ENCODE measurements at places on chromosomes 12 and 14.
A peak's percentile ranks its signal among the peaks of the same experiment; 100 is the strongest.

- DNase-seq: no peak
Observed at GRCh38 chr12:14833952-14834351, 9.4 kb downstream of the ART4 start.

DNA sequence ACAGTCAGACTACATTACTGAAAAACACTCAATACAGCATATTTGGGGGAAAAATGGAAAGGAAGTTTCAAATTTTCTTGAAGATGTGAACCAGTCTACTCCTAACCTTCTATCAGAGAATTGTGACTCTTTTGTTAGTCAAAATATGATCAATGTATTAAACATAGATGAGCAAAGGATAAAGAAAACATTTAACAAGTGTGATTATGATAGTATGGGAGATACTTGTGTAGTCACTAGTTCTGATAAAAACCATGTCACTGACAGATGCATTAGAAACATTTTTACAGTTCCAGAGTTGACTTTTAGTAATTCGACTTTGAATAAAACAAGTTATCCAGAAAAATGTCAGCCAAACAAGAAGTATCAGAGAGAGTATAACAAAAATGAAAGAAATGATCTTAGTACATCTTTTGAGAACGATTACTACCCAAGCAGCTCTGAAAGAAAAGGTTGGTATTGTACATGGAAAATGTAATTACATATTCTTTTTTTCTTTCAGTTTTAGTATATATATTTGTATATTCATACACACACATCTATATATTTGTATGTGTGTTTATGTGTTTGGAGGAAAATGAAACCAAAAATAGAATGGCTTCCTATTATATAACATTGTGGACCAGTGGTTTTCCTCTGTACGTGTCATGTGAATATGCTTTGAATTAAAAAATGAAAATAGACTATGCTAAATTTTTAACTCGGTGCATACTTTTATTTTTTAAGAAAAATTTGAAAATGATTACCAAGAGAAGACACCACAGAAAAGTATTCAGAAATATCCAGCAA lies 63.3 kb upstream of the ABCD2 start:
- DNase-seq: no peak

- no peak for DNase-seq
Observed at GRCh38 chr14:94823556-94824341, 53.8 kb upstream of the GSC start.

GRCh38 chr12:52832985-52833905 lies 866 bp downstream of the KRT79 start:
- DNase-seq: no peak

DNA sequence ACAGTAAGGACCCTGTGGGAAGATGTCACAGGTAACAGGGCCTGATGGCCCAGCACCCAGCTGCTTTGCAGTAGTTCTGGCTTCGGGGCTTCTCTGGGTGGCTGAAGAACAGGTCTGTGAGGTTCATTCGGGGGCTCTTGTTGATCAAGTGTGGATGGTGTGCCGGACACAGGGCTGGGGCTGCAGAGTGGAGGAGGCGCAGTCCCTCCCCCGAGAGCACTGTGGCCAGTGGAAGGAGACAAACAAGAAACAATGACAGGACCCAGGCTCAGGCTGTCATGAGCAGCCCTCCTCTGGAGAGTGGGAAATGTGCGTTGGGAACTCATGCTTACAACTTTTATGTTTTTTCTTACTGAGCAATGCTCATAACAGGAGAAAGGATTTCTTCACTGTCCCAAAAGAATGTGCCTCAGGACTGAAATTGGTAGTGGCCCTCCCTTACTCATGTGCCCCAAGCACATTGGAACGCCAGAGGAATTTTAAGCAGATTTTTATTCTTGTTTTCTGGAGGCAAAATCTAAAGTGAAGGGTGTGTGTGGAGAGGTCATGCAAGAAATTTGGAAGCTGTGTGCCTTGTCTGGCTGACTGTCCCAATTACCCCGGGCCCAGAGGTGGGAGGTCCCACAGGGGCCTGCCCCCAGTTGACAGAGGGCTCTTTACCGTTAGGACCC lies 233.8 kb downstream of the CACNA1C start:
- peak; percentile 21 for DNase-seq

DNA sequence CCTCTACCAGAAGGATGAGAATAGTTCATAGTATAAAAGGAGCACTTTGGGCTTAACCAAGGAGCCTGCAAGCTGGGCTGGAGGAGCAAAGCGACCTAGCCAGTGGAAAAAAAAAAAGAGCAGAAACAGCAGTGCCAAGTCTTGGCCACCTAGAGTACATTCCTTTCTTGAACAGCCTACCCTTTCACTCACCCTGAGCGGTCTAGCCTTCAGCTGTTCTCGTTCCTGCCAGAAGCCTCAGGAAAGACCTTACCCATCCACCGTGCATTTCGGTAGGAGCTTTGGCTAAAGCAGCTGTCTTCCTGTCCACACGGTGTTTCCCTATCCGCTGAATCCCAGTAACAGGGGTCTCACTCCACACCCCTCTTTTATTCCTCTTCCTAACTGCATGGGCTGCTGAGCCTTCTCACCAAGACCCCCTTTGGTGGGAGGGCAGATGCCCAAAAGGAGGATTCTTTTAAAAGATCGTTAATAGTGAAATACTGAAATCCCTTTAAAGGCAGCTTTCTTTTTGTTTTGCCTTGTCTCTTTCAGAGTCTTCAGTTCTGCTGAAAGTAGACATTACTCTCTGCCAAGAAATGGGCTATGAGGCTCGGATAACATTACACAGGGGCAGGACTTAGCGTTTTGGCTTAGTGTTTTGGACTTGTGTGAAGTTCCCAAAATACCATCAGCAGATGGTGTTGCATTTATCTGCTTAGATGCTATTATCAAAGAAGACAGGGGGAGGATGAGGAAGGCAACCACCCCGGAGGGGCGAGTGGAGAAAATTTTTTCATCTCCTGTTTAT lies 88.5 kb upstream of the METAP2 start:
- DNase-seq: peak; percentile 69

- no peak for DNase-seq
Observed at GRCh38 chr12:110546339-110546738, 36.8 kb downstream of the PPTC7 start.

DNA sequence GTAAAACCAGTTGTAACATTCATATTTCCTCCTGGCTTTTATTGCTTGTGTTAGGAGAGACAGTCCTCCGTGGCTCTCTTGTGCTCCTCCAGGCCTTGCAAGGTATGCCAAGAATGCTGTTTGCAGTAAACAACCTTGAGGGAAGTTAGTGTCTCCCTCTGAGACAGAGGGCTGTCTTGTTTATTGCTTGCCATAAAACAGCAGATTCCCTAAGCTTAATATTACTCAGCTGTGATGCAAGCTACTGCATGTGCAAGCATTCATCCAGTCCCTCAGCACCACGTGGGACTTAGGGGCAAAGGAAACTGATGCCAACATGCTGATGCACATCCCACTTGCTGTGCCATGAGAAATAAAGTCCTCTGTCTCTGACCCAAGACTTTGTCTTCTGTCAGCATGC lies 6.6 kb downstream of the POMT2 start:
- DNase-seq: no peak

- DNase-seq: no peak
Observed at GRCh38 chr14:69072584-69072983, 80.3 kb downstream of the DCAF5 start.

GRCh38 chr12:105705765-105706164 lies 375.3 kb downstream of the C12orf75 start:
- peak; percentile 45 for DNase-seq

GRCh38 chr14:79730953-79731352 lies 480.4 kb downstream of the DIO2 start:
- DNase-seq: no peak

- no peak for DNase-seq
Observed at GRCh38 chr14:88533064-88533602, 21.7 kb downstream of the PTPN21 start.

- no peak for DNase-seq
Observed at GRCh38 chr12:23523339-23523738, 426.1 kb downstream of the SOX5 start.

DNA sequence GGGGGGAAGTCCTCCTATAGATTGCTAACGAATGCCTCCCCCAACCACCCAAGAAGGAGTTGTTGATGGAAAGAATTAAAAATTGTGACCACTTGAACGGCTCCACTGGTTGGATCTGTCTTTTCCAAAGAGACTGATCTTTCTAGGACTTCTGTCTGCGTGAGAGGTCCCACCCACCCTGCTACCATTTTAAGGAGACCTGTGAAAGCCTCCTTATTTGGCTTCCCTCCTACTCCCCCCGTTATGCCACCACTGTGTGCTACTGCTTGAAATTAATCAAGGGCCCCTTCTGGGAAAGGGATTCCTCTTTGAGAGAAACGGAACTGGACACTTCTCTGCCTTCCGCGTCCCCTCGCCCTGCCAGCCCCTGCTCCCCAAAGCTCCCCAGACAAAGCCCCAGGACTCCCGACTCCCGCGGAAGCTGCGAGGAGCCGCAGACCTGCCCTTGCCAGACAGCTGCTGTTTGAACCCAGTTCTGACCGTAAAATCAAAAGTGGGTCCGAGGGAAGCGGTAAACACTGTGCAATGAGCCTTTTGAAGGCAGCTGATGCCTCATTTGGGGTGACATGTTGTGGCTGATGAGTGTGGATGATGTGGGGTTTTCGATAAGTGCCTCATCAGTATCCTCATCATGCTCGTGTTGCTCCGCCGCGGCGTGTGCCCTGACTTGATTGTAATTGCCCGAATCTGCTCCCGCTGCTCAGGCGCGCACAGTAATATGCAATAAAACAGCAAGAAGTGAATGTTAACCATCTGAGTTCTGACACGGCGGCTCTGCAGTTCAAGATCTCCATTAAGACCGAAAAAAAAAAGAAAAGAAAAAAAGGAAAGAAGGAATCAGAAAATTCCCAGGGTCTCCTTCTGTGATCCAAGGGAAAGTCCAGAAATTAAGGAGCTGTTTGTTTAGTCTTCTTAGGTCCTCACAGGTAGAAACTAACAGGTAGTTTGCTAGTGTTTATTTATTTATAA lies 48.2 kb downstream of the MBIP start:
- DNase-seq: peak; percentile 22

DNA sequence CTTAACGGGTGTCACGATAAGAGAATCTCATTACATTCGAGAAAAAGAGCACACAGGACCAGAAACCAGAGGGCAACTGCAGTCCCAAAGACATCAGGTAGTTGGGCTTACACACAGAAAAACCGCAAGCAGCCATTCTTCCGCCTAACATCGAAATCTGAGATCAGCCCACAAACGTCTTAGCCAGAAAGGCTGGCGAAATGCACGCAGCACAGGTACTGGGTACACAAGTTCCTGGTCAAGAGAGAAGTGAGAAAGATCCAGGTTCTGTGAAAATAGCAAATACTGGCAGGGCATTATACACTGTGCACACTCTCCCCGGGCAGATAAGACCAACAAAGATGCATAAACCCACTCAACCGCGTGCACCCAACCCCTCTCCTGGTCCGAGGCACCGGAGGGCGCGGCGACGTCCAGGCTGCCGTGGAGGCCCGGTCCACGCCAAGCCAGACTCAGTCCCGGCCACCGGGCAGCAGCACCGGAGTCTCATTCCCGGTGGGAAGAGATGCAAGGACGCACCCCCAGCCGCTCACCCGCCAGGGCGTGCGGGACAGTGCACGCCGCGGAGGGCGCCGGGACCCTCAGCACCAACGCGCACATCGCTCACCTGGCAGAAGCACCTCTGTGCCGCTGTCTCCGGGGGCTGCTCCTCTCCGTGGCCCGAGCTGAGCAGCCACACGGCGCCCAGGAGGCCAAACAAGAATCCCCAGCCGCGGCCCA lies 437 bp downstream of the ERO1A start:
- peak; percentile 74 for DNase-seq

DNA sequence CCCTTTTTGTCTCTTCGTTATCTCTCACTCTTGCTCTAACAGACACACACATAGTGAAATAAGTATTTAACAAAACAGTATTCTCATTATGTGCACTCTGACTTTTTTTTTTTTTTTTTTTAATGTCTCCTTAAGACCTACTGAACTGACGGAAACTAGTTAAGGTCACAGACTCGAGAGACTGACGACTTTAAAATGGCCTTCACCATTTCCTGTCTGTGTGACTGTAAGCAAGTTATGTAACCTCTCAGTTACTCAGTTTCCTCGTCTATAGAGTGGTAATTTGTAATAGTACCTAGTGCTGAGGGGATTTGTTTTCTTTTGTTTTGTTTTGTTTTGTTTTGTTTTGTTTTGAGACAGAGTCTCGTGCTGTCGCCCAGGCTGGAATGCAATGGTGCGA lies 284.8 kb downstream of the FBXL14 start:
- DNase-seq: no peak

GRCh38 chr14:91997492-91997891 lies 42.4 kb downstream of the TRIP11 start:
- DNase-seq: no peak

- no peak for DNase-seq
Observed at GRCh38 chr12:46831335-46832129, 5.7 kb upstream of the SLC38A4 start.

- DNase-seq: no peak
Observed at GRCh38 chr14:93703941-93704340, 84.3 kb downstream of the PRIMA1 start.

- DNase-seq: no peak
Observed at GRCh38 chr12:79842630-79843029, 92.3 kb downstream of the PPP1R12A start.

DNA sequence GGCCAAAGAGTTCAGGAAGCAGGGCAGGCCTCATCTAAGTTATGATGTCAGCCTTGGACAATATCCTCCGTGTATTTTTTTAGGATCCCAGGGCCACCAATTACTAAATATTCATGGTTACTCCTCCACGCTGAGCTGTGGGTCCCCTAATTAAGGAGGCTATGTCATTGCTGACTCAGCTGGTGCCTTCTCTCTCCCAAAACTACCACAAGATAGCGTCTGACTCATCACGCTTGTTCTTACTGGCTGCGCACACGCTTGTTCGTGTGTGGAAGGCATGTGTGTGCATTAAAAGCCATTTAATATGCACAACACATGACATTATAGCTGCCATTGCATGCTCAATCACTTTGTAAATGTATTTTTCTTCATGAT lies 78.3 kb downstream of the GSC start:
- DNase-seq: no peak

DNA sequence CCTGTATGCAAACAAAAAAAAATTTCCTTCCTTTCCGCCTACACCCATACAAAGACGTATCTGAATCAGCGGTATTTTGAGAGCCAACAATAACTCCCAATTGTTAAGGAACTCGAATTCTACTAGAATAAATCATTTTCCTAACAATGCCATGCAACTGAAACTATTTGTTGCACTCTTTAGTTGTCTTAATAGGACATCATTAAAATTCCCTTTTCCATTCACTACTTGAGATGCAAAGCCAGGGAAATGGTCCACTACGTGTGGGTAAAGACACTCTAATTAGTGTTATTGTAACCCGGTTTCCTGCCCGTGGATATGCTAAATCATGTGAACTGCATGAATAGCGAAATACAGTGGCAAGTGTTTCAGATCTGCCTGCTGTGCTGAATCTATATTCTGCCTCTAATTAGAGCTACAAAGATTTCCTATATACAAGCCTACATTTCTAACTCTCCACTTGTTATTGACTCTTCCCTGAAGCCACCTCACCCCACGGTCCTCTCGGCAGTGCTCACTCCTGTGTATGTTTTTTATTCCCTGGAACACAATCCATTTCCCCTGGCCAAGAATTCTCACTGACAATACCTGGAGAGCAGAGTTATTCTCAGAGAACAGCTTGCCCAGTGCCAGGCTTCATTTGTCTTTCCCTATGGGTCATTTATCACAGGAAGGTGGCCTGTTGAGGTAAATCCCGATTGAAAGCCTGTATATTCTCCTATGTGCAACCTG lies 168.3 kb downstream of the PAWR start:
- DNase-seq: no peak
